ENCODE measurements at places on chromosomes 11 and 22.

GRCh38 chr11:122900587-122901202 is 18.1 kb downstream of the JHY start:
- DNase-seq, result no peak

GRCh38 chr22:16699326-16699725 is 106.7 kb upstream of the CCT8L2 start:
- DNase-seq, result no peak

- DNase-seq, result peak; percentile 50
Observed at GRCh38 chr22:22884888-22885840, 2.5 kb upstream of the IGLL5 start.

- DNase-seq, result no peak
Observed at GRCh38 chr22:36285545-36285944, 32.6 kb downstream of the APOL1 start.

DNA sequence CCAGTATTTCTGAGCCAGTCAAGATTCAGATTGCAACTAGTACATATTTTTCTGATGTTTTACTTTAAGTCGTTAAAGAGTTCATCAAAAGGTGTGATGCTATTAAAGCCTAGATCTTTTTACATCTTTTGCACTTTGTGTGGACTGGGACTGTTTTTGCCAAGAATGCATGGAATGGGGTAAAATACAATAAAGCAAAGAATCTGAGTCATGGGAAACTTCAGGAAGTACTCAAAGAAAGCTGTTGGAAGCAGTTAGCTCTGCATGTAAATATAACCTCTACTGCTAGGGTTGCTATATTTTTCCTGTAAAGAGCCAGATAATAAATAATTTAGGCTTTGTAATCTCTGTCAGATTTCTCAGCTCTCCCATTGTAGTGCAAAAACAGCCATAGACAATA is 20.9 kb downstream of the ATXN10 start:
- no peak for DNase-seq

DNA sequence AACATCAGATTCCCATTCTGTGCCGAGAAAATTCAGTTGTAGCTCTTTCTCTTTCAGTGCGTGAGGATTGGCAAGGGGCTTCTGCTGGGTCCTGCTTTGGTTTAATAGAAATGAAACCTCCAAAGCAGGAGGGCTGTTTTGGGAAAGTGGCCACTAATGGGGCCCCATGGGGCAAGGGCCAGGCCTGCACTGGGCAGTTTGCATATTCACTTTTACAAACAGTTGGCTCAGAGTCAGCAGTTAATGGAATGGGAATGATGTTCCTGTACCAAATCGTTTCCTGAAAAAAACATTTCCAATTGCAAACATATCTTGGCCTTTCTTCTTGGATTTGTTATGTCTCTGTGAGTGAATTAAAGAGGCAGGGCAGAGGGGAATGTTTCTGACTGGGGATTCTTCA is 92.1 kb downstream of the PARVA start:
- DNase-seq, result no peak

GRCh38 chr22:36386900-36387708 is 663 bp downstream of the MYH9 start:
- DNase-seq, result peak; percentile 72

GRCh38 chr11:15909937-15910598 is 446.3 kb downstream of the SOX6 start:
- DNase-seq, result no peak

- no peak for DNase-seq
Observed at GRCh38 chr11:84437071-84437980, 1151.2 kb upstream of the CCDC90B start.

- no peak for DNase-seq
Observed at GRCh38 chr11:35141571-35141971, 2.6 kb downstream of the CD44 start.

- no peak for DNase-seq
Observed at GRCh38 chr22:41974691-41975290, 5.5 kb downstream of the SEPTIN3 start.

- DNase-seq, result no peak
Observed at GRCh38 chr11:86704710-86705109, 32.3 kb upstream of the ME3 start.

GRCh38 chr11:119340335-119341221 is at the start of gene C1QTNF5:
Gene C1QTNF5 (minus strand): TSS chr11:119340883. CDS start chr11:119340397, 486 bp downstream.
- peak; percentile 92 for DNase-seq

GRCh38 chr11:62707277-62707861 is at the start of the genes BSCL2 and GNG3:
Gene BSCL2 (minus strand): TSS chr11:62707424. CDS start chr11:62707195, 229 bp downstream.
Gene GNG3 (plus strand): TSS chr11:62707676. CDS start chr11:62708296, 620 bp downstream.
- no peak for DNase-seq

GRCh38 chr11:69355346-69355940 is 61.5 kb downstream of the MYEOV start:
- DNase-seq, result peak; percentile 37

DNA sequence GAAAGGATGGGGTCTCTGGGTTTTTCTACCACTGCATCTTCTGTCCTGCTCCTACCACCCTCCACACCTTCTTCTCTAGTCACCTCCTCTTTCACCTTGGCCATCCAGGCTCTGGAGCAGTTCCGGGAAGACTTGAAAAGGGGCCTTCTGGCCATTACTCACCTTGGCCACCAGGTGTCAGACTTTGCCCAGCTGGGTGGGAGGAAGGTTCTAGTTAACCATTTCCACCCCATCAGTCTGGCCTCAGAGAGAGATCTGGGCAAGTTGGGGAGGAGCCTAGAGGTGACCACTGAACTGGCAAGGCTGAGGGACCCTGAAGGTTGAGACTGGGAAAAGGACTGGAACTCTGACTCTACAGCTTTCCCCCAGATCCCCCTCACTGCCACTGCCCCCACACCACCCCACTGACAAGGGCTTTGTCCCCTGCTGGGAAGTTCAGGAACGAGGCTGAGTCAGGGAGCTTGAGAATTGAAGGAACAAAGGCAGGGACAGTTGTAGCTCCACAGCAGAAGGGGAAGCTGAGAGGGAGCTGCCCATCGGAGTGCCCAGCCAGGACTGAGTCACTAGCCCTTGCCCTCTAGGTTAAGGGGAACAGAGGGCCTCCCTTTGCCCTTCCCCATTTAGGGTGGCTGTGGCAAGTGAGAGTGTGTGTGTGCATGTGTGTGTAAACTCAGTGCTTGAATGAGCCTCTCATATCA is 3.7 kb upstream of the POLD4 start:
- no peak for DNase-seq

- peak; percentile 71 for DNase-seq
Observed at GRCh38 chr11:117823946-117824420, 561 bp downstream of the FXYD2 start.

GRCh38 chr11:131511794-131512193 is 141.4 kb downstream of the NTM start:
- no peak for DNase-seq

- DNase-seq, result no peak
Observed at GRCh38 chr11:380095-380480, 10.8 kb downstream of the B4GALNT4 start.

- DNase-seq, result no peak
Observed at GRCh38 chr11:111193924-111194490, 51.5 kb upstream of the POU2AF2 start.

DNA sequence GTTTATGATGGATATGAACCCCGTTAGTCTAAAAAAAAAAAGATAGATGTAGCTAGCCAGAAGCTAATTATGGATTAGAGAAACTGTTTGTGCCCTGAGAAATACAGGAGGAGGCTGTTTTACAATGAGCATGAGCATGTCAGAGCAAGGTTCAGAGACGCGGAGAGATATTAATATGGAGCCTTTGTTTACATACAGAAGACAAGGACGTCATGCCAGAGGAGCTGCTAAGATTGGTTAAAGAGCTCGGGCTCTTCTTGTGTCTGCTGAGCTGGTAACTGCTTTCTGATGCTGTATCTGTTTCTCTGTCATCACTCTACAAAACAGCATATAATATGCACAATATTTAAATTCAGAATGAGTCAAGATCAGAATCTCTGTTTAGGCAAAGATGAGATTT is 24.9 kb upstream of the CCDC89 start:
- DNase-seq, result no peak

GRCh38 chr11:47028195-47029093 is 91.9 kb downstream of the CSTPP1 start:
- DNase-seq, result no peak

DNA sequence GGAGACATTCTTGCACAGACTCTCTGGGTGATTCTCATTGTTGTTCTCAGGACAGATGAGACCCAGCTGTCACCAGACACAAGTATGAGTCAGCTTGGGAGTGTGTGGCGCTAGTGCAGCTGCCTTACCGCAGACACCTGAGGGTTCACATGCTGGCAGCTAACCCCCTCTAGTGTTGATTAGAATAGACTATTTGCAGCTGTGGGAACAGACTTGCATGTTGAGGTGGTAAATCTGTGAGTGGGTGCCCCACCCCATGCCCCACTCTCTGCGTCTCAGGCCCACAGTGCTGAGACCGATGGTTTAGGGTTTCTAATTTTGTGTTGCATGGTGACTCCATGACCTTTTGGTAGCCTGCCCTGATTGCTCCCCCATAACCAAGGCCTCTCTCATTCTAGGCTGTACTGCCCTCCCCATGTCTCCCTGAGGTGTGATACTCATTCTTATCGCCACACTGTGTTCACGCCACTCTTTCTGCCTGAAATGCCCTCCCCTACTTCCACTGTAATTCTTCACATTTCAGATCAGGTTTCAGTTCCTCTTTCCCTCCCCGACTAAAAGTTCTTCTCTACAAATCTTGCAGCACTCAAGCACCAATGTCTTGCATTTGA is 73.7 kb upstream of the KIRREL3 start:
- DNase-seq, result no peak

- DNase-seq, result no peak
Observed at GRCh38 chr11:47136327-47136726, 40.4 kb downstream of the ARFGAP2 start.

DNA sequence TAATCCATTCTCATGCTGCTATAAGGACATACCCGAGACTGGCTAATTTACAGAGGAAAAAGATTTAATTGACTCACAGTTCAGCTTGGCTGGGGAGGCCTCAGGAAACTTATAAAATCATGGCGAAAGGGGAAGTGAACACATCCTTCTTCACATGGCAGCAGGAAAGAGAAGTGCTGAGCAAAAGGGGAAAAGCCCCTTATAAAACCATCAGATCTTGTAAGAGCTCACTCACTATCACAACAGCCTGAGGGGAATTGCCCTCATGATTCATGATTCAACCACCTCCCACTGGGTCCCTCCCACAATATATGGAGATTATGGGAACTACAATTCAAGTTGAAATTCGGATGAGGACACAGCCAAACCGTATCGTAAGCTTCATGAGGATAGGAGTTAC is 3.8 kb upstream of the CYB5R2 start:
- DNase-seq, result no peak

- DNase-seq, result no peak
Observed at GRCh38 chr11:71548716-71549151, 514 bp downstream of the KRTAP5-9 start.

DNA sequence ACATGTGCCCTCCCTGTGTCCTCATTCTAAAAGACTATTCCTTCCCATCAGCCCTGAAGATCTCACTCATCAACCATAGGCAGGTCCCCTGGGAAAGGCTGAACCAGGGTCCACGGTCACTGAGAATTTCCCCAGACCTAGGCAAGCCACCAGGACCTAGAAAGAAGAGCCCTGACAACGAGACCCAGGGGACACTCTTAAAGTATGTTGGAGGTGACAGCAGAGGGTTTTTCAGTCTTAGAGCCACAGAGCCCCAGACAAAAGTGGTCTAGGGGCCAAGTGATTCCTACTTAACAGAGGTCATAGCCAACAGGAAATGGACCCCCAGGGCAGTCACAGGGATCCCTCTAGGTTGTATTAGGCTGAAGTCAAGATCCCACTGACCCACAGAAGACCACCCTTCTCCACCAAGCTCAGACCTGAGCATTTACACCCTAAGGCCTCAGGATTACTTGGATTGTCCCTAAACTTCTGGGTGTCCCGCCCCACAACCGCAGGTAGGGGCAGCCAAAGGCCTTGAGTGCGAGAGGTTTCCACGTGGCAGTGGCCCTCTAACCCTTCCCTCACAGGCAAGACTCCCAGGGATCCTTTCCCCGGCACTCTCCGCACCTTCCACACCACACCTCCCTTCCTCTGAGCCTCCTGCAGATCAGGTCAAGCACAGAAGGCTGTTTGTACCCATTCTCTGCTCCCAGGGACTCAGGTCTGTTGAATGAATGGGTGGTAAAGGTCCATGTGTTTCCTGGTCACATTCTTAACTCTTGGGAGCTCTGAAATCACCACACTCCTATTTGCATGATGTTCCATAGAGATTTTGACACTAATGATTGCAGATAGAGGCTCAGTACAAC is 12.3 kb downstream of the POU2AF1 start:
- no peak for DNase-seq

DNA sequence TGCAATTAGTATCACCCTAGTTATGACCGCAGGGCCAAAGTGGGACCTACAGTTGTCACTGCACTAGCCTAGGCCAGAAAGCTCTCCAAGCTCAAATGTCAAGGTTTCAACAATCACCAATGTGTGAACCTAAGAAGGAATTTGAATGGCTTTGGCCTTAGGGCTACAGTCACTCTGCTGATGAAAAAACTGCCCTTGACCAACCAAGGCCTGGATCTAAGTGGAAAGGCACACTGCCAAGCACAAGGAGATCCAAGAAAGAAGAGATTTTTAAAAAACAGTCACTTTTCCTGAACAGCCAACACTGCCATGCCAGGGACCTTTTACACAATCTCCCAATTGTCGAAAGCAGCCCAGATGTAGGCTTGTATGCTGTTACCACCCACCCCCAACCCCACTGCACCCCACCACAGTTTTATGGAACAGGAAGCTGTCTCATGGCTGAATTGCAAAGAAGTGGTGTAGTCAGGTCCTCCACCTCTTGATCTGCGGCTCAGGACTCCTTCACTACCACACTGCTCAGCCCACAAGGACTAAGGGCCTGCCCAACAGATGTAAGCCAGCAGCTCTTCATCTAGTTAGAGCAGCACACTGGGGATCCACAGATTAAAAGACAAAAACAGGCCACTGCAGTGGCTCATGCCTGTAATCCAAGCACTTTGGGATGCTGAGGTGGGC is 32.9 kb downstream of the SMCO4 start:
- DNase-seq, result no peak

DNA sequence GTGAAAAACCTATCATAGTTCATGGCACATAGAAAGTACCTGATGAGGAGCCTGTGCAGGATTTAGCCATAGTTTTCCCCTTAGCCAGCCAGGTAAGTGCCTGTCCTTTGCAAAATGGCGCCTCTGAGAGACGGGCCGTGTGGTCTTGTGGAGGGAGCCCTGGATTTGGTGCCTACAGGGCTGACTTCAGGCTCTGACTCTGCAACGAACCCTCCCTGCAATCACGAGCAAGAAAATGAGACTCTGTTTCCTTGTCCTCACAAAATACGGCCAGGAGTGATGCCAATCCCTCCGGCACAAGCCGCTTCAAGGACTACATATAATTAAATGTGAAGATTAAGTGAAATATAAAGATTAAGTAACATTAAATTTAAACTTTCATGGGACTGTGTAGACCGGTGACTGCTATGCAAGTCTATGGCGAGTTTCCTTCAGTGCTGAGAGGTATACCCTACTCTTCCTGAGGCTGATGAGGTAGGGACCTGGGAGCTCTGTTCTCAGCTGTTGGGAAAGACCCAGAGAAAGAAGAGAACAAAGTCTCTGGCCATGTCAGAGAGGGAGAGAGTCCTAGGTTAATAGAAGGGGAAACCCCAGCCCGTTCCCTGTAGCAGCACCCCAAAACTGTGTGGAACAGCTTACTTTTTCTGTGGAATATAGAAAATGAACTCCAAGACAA is 6.1 kb upstream of the CXCR5 start:
- DNase-seq, result no peak

- no peak for DNase-seq
Observed at GRCh38 chr11:35836205-35836604, 107.7 kb upstream of the LDLRAD3 start.

GRCh38 chr11:131746201-131746600 is 375.8 kb downstream of the NTM start:
- DNase-seq, result no peak

Data from left forelimb (tissue), 1 donor.